ENCODE measurements at places on chromosomes 16 and 17.

DNA sequence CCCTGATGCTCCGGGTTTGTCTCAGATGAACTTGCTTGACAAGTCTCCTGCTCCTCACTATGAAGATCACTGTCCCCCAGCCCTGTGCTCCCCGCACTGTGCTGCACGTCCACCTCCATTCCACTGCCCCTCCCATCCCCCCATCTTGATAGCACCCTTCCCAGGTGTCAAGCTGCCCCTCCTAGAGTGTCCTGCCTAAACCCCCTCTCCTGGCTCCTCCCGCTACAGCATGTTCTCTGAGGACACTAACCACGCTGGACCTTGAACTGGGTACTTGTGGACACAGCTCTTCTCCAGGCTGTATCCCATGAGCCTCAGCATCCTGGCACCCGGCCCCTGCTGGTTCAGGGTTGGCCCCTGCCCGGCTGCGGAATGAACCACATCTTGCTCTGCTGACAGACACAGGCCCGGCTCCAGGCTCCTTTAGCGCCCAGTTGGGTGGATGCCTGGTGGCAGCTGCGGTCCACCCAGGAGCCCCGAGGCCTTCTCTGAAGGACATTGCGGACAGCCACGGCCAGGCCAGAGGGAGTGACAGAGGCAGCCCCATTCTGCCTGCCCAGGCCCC, 18.5 kb downstream of the DEXI start:
- DNase-seq, result no peak

DNA sequence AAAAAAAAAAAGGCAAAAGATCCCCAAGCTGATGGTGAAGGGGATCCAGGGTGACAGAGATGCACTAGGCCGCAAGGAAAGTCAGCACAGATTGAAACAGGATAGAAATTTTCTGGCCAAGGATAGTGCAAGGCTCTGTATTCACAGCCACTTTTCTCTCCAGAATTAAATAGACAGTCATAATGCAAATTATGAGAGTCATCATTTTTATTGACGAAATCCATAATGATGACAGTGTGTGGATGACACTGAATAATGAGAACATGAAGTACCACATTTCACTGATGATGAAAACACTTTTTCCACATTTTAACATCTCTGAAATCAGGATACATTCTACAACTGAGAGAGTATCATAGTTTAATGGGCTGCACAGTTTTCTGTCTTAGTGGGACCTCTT, 72.5 kb downstream of the CDYL2 start:
- DNase-seq, result no peak

- no peak for DNase-seq
Observed at GRCh38 chr16:19011169-19011731, 27.5 kb downstream of the TMC7 start.

DNA sequence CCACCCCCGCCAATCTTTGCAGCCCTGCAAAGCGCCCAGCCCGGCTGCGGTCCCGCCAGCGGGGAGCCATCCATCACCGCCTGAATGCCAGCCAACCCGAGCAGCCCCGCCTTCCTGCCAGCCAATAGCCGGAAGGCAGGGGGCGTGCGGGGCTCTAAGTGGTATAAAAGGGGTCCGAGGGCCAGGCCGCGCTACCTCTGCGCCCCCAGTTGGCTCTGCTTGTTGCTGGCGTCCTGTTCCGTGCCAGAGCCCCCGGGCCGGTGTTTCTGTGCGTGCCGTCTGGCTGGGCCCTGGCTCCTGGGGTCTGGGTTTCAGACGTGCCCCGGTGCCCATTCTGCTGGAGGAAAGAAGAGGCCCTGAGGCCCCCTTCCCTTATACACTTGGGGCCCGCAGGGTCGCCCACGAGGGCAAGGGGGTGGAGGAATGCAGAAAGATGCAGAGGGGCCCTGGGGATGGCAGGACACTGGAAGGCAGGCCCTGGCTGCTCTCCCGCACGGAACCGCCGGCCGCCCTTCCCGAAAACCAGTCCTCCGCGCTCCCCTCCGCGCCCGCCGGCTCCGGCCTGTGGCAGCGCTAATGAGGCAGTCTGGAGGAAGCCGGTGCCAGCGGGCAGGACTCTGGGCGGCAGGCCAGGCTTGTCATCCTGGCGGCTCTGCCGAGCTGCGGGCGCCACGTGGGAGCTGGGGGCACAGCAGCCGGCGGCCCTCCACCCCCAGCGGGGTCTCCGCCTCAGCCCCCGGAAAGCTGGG, 14.0 kb downstream of the COPZ2 start:
- peak; percentile 69 for DNase-seq

GRCh38 chr16:78389009-78389498, 289.6 kb downstream of the WWOX start:
- DNase-seq, result no peak

GRCh38 chr16:51952500-51952899, 594.4 kb downstream of the TOX3 start:
- DNase-seq, result no peak

- DNase-seq, result no peak
Observed at GRCh38 chr16:11683145-11683544, 14.9 kb downstream of the SNN start.

DNA sequence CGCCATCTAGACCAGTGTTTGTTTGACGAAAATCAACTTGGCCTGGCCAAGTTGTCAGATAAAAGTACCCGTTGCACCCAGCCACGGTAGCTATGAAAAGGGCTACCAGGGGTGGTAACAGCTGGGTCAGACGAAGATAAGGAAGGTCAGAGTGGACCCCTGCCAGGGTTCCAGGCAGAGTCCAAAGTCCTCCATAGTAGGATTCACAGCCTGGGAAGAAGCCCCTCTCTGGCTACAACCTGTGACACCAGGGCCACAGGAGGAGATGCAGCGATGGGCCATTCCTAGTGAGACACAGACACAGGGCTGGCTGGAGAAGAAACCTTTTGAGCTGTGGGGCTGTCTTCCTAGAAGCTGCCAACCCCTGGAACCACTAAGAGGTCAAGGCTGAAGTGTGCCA, 39.3 kb downstream of the MEAK7 start:
- DNase-seq, result no peak

GRCh38 chr17:82961366-82962162, 117.8 kb upstream of the METRNL start:
- DNase-seq, result no peak

DNA sequence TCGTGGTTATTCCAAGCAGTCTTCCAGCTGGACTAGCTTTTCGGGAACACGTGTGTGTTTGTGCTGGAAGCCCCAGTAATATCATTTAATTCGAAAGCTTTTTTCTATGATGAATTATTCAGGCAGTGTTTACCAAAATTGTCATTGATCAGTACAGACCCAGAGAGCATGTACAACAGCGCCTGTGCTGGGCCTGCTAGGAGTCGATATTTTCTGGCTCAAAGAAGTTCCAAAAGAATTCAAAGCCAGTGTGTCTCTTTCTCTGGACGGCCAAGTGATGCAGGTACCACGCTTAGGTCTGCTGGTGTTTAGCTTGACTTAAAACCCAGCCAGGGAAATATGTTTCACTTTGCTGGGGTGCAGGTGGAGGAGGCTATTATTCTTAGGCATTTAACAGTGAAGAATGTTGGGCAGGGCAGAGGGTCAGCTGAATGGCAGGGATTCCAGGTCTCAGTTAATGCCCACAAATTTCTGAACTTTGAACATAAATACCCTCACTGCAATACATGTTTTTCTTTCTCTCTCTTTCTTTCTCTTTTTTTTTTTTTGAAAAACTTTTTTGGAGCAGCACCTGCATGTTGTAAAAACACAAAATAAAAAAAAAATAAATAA, 401.3 kb downstream of the WWOX start:
- DNase-seq, result no peak

DNA sequence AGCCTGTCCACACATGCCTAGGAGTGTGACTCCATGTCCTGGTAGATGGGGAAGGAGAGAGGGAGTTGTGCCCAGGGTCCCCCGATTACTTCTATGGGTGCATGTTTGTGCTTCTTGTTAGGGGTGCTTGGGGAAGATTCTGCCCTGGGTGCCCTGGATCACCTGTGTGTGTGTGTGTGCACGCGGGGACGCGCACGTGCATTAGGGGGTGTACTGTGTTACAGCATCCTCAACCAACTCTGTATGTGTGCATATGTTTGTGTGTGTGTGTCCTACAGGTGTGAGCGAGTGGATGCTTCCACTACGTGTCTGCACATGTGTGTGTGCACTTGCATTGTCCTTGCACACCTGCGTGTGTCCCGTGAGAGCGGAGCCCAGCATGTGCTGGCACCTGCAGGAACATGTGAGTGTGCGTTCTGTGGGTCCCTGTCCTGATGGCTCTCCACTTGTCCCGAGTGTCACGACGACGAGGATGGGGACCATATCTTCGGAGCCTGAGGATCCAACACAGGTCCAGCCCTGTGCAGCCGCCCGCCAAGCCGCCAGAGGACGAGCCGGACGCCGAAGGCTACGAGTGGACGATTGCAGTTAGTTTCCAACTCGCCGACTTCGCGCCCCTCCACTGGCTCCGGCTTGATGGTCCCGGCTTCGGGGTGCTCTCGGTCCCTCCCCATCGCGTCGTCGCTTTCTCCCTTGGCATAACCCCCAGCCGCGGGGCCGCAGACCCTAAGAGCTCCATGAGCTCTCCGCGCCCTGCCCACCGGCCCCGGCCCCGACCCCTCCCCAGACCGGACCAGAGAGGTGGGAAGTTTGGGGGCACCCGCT, 6.0 kb upstream of the TBC1D3B start:
- no peak for DNase-seq

GRCh38 chr17:69103557-69104233, 38.0 kb downstream of the ABCA6 start:
- DNase-seq, result no peak

DNA sequence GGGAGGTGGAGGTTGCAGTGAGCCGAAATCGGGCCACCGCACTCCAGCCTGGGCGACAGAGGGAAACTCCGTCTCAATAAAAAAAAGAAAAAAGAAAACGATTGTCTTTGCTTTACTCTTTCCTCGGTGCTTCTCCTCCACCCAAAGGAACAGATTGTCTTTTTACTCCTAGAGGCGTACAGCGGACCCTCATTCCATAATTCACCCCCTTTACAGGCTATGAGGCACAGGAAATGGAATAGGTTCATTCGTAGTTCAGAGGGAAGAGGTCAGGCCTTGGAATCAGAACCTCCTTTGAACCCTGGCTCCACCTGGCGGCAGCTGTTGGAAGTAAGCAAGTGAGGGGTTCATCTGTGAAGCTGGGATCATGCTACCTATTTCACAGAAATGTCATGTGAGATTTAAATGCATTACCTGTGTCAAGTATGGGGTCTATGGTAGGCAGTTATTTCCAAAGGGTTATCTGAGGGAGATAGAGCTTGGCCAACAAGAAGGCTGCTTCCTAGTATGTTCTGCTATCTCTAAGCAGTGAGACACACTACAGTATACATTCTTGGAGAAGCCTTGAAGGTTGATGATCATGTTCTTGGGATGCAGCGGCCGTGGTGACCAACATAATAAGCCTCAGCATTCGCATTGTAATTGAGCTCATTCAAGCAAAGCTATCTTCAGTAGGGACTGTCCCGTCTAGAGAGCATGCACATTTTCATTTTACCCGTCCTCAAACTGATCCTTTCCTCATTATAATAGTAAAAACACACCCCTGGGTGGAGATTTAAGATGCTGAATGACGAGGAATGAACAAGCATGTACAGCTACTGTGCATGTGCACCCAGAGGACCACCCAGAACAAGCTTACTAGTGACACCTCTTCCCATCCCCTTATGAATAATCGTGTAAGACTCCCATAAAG, 18.7 kb upstream of the ZNF689 start:
- DNase-seq, result peak; percentile 73

DNA sequence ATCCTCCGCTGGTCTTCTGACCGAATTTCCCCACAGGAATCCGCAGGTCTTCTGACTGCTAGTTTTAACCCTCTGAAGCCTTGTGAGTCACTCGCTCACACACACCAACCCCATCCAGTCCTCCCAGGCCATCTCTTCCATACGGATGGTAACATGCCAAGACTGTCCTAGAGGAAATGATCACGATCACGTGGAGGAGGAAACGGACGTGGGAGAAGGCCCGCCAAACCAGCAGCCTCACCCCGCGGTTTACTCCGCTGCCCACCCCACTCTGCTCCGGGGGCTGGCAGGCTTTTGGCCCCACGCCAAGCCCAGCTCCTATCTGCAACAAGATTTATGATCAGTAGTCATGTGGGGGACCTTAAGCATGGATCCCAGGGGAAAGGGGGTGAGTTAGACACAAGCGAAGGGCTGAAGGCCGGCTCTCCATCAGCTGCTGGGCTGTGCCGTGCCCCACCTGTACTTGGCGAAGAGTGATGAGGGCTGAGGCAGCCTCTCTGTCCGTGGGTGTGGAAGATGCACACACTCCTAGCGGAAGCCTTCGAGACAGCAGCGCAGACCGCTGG, 1.5 kb upstream of the FAAP100 start:
- DNase-seq, result no peak

- no peak for DNase-seq
Observed at GRCh38 chr17:6168296-6168695, 98.1 kb downstream of the WSCD1 start.

GRCh38 chr16:13733561-13733960, 186.4 kb upstream of the ERCC4 start:
- DNase-seq, result no peak

DNA sequence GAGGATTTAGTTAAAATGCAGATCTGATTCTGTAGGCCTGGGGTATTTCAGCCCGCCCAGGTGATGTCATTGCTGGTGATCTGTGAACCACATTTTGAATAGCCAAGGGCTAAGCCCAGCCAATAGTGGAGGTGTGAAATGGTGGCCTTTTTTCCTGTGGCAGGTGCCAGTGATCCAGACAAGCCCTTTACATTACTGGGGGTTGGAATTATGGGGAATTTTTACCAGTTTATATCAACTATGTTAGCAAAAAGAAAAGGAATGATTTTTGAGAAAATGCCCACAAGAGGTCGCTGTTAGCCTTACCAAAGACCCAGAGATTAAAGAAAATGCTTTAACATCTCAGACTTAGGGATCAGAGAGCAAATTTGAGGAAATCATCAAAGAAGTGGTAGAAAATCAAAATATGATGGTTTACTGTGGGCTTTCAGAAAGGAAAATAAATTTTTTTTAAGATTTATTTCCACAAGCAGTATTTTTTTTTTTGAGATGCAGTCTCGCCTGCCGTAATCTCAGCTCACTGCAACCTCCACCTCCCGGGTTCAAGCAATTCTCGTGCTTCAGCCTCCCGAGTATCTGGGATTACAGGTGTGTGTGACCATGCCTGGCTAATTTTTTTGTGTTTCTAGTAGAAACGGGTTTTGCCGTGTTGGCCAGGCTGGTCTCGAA, 3.9 kb downstream of the VPS35L start:
- DNase-seq, result no peak

Data from NT2/D1 (cell line).